ENCODE measurements at places on chromosomes 1 and 21.
A peak's percentile ranks its signal among the peaks of the same experiment; 100 is the strongest.

- no peak for DNase-seq
Observed at GRCh38 chr1:226428348-226428747, 20.5 kb upstream of the PARP1 start.

DNA sequence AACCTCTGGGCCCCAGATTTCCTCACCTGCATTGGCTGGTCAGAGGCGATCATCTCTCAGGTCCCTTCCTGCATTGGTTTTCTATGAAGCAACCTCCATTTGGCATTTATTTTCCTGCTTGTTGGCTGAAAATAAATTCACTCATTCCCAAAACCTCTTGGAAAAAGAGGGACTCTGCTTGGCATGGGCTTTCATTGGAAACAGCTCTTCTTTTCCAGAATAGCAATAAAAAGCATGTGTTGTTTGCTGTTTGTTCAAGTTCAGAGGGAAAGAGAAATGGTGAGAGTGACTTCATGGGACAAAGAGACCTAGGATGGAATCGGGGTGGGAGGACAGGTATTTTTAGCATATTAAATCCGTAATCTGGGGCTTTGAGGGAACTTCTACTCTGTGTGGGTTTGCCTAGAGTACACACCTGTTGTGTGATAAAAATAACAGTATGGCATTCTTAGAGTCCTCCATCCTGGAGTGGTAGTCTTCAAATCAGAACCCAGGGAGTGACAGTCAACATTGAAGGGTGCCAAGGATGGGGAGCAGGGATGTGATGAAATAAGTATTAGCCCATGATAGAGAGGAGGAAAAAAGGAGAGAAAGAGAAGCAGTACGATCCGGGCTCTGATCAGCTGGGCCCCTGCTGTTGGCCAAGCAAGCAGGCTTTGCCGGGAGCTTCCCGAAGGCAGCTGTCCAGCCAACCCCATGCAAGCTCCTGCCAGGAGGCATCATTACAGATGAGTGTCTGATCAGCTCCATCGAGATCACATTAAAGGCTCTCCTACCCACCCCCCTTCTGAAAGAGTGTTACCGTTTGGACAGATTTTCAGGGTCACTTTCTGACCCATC, 131.9 kb upstream of the NFIA start:
- DNase-seq = no peak

- peak; percentile 96 for DNase-seq
Observed at GRCh38 chr1:204084247-204084772, 11.4 kb downstream of the SOX13 start.

- no peak for DNase-seq
Observed at GRCh38 chr1:109020693-109021257, 21.1 kb downstream of the WDR47 start.

DNA sequence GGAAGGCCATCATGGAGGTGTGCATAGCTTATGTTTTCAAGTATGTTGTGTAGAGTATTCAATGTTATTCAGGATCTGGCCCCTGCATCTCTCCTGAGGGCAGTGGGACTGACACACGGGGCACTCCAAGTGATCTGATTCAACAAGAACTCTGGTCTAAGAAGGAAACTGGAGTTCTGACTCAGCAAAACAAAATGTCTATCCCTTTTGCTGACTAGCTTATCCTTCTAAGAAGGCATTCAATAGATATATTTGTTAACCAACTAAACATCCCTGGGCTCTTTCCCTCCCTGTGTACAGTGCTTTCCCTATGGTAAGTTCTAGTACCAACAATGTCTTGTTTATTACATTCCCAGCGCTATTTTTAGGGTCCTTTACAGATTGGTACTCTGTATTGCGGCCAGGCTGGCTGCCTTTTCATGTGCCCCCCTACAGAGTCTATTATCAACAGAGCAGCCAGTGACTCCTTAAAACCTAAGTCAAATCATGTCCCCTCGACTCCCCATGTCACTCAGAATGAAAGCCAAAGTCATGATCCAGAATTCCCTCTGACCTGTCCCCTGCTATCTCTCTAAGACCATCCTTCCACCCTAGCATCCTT, 304.9 kb downstream of the KCNH1 start:
- DNase-seq = no peak

GRCh38 chr1:157117527-157118057, 18.0 kb upstream of the ETV3L start:
- peak; percentile 76 for DNase-seq
